ENCODE measurements at places on chromosomes 5 and 9.

DNA sequence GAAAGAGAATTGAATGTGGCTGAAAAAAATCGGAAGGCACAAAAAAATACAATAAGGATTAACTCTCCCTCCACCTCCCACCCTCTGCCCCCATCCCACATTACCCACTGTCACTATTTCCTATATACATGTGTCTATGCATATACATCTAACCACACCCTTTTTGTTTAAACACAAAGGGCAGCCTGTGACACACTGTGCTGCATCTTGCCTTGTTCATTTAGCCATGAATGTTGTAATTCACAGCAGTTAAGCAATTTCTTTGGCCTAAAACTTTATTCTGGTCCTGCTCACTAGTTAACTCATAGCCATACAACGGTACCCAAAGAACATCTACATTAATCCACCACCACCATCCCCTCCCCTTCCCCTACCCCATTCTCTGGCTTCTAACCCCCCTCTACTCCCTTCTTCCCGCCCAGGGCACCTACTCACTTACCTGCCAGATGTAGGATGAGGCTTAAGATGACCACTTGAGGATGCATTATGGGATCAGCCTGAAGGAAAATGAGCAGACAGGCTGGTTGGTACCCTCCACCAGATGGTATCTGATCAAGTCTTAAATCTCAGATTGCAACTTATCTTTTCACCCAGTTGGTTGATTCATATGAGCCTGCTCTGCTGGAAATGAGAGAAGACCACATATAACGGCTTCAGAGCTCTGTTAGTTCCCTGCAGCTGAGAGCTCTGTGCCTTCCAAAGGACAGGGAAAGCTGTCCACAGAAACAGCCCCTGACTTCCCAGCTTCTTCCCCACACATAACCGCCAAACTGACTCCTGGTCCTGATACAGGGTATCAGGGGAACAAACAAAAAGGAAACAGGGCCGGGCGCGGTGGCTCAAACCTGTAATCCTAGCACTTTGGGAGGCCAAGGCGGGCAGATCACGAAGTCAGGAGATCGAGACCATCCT is 1.2 kb downstream of the HAVCR1 start:
- no peak for DNase-seq

DNA sequence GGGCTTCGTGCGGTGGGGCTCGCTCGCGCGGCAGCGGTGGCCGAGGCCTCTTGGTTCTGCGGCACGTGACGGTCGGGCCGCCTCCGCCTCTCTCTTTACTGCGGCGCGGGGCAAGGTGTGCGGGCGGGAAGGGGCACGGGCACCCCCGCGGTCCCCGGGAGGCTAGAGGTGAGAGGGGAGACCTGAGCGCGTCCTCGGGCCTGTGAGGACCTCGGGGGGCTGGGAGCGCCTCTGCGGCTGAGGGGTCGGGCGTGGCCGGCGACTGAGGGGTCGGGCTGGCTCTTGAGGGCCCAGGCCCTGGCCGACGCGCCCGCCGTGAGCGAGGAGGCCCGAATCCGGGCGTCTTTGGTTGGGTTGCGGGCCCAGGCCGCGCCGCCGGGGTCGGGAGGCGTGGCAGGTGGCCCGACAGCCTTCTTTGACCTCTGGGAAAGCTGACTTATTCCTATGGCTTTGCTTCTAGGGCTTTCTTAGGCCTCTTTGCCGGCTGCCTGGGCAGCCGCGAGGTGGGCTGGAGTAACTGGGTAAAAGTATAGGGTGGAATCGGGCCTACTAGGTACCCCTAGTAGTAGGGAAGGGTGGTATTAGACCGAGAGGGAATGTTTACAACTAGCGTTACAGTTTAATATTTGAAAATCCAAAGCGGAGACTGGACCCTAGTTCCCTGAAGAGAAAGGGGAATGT is at the start of gene CANX:
Gene CANX (plus strand): TSS at position 33 of the 681 bp plus-strand sequence. CDS start 6,715 bp downstream, outside the sequence.
- DNase-seq, result peak; percentile 57

DNA sequence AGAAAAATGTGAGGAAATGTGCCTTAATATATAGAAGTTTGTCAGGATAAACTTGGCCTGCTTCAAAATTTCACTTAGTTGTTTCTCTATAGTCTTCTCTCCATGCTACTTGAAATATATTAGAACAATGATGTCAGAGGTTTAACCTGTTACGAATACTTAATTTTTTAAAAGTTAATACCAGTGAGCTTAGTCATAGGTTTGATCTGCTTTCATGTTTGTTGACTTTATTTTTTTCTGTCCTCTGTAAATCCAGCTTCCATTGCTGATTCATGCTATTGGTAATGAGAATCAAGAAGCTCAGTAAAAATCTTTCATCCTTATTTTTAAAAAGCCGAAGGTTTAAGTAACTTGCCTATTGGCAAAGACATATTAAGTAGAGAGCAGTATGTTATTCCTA is 27.9 kb downstream of the BDP1 start:
- DNase-seq, result peak; percentile 36

DNA sequence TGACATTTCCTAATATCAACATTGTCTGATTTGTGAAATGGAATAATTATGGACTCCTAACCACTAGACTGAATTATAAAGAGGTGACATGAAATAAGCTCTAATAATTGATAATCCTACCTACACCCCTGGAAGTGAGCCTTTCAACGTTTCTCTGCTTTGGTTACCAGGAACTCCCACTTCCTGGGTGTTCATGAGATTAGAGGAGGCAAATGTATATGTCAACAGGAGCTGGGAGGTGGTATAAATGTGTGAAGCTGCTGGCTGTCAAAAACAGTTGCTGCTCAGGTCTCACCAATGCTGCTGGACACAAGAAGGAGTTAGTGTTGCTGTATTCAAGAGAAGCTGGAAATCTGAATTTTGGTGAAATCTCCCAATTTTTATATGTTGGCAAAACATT is 96.8 kb downstream of the CAMK4 start:
- DNase-seq, result no peak

DNA sequence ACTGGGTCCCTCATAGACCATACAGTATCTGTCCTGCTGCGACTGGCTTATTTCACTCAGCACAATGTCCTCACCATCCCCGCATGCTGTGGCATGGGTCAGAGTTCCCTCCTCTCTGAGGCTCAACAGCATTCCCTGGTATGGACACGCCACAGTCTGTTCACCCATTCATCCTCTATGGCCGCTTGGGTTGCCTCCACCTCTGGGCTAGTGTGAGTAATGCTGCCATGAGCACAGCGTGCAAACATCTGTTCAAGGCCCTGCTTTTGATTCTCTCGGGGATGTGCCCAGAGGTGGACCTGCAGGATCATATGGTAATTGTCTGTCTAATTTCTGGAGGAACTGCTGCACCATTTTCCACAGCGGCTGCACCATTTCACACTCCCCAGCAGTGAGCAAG is 5.5 kb upstream of the FBP2 start:
- no peak for DNase-seq

DNA sequence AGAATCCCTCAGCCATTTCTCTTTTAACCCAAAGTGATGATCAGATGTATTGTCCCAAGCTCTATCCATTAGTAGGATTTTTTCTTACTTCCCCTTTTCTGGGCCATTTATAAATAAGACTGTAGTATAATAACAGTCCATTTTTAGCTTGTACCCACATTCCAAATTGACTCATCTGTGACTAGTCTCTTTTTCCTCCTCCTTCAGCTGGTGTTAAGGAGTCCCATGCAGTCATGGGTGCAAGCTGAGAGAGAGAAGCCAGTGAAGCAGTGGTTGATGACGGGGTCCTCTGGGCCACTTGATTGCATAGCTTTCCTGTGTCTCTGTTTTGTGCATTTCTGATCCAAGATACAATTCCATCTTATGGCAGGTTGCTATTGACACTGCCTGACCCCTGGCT is 476.0 kb upstream of the CD180 start:
- DNase-seq, result peak; percentile 13
